ENCODE measurements at places on chromosomes 2 and 18.

GRCh38 chr18:79250301-79250981, 145.3 kb upstream of the NFATC1 start:
- no peak for DNase-seq

- no peak for DNase-seq
Observed at GRCh38 chr2:191664823-191665677, 12.9 kb upstream of the NABP1 start.

DNA sequence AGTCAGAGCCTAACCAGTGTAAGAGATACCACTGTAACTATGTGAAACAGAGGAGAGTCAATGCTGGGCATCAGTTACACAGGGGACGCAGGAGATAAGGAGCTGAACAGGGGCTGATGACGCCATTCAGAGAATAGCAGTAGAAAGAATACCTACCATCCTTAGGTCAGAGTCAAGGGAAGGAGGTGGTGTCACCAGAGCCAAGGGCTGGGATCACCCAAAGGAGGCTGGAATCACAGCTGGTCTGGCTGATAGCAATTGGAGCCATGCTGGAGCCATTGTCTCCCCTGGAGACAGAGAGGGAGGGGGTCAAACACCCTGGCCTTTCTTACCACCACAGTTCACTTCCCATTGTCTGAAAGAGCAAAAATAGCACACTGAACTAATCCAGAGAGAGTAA, 37.3 kb upstream of the C18orf32 start:
- no peak for DNase-seq

GRCh38 chr2:207236156-207236935, 70.6 kb upstream of the KLF7 start:
- DNase-seq = no peak

DNA sequence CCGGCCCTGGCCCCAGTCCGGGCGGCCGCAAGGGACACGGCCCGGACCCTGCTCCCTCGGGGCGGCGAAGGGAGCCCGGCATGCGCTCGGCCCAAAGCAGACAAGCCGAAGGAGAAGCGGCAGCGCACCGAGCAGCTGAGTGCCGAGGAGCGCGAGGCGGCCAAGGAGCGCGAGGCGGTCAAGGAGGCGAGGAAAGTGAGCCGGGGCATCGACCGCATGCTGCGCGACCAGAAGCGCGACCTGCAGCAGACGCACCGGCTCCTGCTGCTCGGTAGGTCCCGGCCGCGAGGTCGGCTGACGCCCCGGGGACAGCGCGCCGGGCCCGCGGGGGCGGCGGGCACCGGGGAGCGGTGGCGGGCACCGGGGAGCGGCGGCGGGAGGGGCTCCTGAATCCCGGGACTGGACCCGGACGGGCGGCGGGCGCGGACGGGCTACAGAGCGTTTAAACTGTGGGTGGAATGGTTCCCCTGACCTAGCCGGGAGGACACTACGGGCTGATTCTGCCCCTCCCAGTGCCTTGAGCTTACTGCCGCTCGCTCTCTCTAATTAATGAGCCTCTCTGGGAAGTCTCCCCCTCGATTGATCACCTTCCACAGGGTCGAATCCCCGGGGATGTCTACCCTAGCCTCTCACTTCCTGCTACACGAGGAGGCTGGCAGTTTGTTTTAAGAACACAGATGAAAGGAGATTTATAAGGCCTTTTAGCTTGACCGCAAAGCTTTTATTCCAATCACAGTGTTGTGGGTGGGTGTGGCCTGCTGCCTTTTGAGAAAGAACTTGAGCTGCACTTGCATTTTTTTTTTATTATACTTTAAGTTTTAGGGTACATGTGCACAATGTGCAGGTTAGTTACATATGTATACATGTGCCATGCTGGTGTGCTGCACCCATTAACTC, 853 bp downstream of the GNAL start:
- DNase-seq = peak; percentile 60

DNA sequence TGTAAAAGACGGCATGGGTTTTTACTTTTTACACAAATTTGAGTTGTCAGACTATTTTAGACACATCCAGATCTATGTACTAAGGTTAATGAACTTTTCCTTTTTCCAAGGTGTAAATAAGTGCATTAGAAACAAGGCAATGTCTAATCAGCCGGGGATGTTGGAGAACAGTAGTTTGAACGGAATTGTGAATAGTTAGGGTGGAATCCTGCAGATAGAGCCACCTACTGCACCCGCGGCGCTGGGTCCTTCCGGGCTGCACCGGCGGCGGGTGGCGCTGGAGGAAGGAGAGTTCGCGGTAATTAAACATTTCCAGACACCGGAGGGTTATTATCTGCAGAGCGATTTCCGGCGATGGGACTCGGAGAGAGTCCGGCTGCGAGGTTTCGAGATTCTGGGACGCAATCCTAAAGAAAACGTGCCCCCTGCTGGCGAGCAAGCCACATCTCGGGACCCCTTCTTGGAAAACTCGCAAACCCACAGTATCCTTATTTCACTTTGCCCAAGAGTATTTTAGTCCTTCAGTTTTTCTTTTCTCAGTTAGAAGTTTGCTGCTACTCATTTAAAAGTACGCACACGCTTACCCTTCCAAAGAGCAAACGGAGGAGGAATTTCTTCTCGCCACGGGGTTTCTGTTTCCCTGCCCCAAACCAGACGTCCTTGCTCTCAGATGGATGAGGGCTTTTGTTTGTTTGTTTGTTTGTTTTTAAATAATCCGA, 4.5 kb upstream of the OSR1 start:
- DNase-seq = peak; percentile 97

DNA sequence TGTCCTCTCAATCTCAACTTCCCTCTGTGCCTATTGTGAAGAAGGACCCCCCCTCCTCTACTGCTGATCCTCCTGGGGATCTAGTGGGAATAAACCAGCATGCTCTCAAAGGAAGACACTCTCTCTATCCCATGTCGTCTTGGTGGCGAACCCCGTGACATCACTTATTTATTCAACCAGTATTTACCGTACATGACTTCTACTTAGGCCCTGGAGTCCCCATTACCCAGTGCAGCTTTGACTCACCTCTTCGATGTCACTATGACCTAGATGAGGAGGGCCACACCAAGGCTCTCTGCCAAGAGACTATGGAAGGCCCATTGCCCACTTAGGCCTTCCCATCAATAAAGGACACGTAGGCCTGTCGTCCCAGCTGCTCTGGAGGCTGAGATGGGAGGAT, 16.7 kb downstream of the ASPRV1 start:
- DNase-seq = no peak

GRCh38 chr2:24945907-24946306, 25.8 kb downstream of the DNAJC27 start:
- no peak for DNase-seq

- DNase-seq = no peak
Observed at GRCh38 chr18:59345556-59345955, 13.5 kb downstream of the LMAN1 start.

GRCh38 chr2:135657806-135658582, 83.7 kb upstream of the UBXN4 start:
- DNase-seq = no peak

- DNase-seq = peak; percentile 27
Observed at GRCh38 chr2:202510911-202511310, 123.9 kb upstream of the FAM117B start.

DNA sequence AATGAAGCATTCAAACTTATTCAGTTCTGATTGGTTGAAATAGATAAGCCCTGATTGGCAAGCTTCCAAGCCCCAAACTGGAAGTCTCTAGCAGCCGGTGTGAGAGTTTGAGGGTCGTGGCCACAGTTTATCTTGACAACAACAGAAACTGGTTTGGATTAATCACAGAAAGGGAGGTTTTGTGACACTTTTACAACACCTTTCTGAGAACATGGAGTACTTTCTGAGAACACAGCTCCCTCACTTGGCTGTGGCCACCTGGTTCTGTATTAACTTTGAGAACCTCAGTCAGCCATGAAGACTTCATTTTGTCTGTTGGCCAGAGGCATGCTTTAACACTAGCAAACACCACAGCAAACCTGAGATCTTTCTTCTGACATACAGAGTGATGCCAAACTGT, 280.7 kb upstream of the VWC2L start:
- no peak for DNase-seq

DNA sequence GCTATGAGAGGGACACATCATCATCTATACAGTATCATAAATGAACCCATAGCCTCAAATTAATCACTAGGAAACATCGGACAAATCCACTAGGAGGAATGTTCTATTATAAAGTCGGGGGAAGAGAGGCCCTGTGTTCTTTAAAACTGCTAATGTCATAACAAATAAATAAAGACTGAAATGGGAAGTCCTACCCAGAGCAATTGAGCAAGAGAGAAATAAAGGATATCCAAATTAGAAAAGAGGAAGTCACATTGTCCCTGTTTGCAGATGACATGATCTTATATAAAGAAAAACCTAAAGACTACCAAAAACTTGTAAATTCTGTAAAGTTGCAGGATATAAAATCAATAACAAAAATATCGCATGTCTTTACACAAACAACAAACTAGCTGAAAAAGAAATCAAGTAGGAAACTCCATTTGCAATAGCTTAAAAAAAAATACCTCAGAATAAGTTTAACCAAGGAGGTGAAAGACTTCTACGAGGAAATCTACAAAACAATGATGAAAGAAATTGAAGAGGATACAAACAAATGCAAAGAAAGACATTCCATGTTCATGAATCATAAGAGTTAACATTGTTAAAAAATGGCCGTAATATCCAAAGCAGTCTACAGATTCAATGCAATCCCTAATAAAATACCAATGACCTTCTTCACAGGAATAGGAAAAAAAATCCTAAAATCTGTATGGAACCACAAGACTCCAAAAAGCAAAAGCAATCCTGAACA, 30.6 kb downstream of the RTN4 start:
- no peak for DNase-seq

GRCh38 chr2:117977696-117978095, 36.2 kb downstream of the CCDC93 start:
- DNase-seq = no peak

DNA sequence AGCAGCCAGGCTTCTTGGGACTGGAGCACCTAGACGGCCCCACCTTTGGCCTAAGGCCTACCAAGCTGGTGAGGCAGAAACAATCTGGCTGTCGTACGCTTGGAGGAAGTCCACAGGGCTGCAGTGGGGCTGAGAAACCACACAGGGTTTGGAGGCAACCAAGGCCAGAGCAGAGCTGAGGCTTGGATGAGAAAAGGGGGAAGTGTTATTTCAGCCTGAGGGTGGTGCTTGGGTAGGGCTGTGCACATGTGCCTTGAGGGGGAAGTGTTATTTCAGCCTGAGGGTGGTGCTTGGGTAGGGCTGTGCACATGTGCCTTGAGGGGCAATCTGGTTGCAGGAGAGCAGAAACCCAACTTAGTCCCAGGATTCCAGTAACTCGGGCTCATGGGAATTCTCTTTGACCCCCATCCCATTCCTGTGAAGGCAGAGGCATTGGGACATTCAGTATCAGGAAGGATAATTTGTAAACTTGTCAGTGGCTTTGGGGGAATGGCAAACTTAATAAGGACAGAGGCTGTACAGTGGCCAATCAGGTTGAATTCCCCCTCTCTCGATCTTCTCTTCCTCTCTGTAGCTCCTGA, 971 bp upstream of the FBXO41 start:
- no peak for DNase-seq

GRCh38 chr2:238391042-238391689, 35.6 kb upstream of the ASB1 start:
- DNase-seq = no peak

DNA sequence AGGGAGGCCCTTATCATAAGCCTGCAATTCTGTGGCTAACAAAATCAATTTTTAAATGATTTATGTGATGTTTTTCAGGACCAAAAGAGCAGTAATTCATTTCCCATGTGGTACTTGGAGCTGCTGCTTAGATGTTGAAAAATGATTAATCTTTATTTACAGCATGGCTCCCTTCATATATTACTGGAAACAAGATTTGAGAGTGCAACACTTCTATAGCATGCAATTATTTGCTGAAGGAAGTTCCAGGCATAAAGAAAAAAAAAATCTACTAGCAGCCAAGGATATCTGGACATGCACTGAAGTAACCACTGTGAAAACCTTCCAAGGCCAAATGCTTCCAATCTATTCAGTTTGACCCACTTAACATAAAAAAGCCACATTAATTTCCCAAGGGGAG, 186.3 kb downstream of the SLC8A1 start:
- DNase-seq = no peak

GRCh38 chr18:59990121-59990823, 90.5 kb downstream of the PMAIP1 start:
- DNase-seq = no peak

GRCh38 chr2:100845141-100845991, 25.4 kb downstream of the NPAS2 start:
- DNase-seq = no peak

DNA sequence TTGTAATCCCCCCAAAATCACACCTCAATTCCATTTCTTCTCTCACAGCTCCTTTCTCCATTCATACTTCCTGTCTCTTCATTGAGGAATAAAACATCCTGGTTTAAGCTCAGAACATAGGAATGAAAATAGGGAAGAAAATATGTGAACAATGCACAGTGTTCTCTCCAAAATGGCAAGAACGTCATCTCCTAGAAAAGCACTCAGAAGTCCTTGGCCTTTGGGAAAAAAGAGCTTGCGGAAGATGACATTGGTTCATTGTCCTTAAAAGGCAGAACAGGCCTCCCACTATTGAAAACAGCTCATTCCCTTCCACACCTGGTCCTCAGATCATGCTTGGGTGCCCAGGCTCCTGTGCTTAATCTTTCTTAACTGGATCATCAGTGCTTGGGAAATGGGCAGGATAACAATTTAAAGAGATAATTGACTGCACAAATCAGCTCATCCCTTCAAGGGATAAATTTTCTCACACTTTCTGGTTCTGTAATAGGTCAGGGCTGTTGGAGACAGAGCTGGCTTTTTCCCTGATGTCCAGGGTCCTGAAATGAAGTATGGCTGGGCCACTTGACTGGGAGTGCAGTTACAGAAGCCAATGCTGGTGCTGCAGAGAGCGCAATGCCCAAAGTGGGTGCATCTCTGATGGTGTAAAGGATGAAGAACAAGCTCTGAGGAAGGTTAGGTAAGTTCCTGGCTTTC, 69.2 kb downstream of the MARCHF4 start:
- DNase-seq = peak; percentile 59

GRCh38 chr2:215355801-215356200, 43.9 kb downstream of the ATIC start:
- DNase-seq = peak; percentile 25

DNA sequence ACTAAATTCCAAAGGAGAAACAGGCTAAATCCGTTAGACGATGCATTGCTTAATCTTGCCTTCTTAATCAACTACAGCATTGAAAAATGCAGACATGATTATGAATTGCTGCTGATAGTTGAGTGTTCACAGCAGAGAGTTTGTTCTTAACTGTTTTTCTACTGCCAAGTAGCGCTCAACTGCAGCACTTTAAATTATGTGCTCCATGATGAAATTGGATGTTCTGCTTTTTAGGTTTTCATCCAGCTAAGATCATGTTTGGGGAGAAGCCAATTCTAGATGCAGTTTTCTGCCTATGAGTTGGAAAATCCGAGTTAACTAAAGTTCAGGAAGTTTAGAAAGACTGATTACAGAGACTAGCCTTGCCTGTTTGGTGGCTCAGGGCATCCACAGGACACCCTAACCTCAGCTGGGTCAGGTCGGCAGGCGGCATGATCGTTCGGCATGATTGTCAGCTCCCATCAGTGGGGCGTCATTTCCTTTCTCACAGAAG, 119.4 kb upstream of the PIEZO2 start:
- DNase-seq = peak; percentile 79

All from adipocyte (in vitro differentiated cells).